ENCODE measurements at places on chromosomes 5 and 9.

GRCh38 chr5:151772846-151773561, 1.2 kb downstream of the G3BP1 start:
- DNase-seq: no peak
- H3K4me1 ChIP-seq: peaks cover 27% of the 10 kb centered on the region
- no peaks in the 10 kb centered on the region for H3K27me3 ChIP-seq
- peak overlapping the region; percentile 69 for H3K27ac ChIP-seq

GRCh38 chr9:21813575-21814473, 11.4 kb downstream of the MTAP start:
- peaks cover 33% of the 10 kb centered on the region for H3K36me3 ChIP-seq
- peaks cover 7% of the 10 kb centered on the region for H3K4me1 ChIP-seq
- no peak overlapping the region for H3K4me3 ChIP-seq

GRCh38 chr5:10069637-10070313, 179.9 kb downstream of the ATPSCKMT start:
- no peak overlapping the region for H3K27ac ChIP-seq
- H3K36me3 ChIP-seq: no peaks in the 10 kb centered on the region
- no peak overlapping the region for H3K4me3 ChIP-seq
- DNase-seq: no peak
- H3K4me1 ChIP-seq: no peaks in the 10 kb centered on the region

DNA sequence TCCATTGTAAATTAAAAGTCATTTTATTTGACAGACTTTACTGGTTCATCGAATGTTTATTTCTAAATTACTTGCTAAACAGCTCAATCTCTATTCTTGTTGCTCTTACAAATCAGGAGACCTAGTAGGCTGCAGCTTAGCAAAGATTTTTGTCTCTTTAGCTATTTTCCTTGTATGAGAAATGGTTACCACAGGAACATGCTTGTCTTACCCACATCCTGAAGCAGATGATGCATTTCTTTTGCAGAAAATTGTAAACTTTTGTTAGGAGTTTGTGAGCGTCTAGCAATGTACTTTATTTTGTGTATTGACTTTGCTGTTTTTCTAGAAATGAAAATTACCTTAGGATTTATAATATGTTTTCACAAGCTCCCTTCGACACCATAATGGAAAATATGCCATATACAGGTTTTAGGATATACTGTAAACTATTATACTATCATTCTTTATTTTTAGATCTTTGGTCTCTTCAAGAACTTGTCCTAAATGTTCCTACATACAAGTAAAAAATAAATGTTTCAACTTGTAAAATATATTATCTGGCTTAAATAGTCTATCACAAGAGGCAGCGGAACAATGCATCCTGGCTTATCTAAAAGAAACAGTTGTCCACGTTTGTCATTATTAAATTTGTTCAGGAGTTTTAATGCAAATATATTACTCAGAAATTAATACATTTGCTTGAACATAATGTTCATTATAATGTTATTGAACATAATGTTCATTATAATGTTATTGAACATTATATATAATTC, 54.1 kb downstream of the SPEF2 start:
- peak overlapping the region; percentile 59 for H3K27ac ChIP-seq
- H3K4me3 ChIP-seq: peak overlapping the region; percentile 22
- DNase-seq: no peak
- H3K27me3 ChIP-seq: no peaks in the 10 kb centered on the region
- H3K4me1 ChIP-seq: peaks cover 22% of the 10 kb centered on the region

- H3K4me3 ChIP-seq: no peak overlapping the region
- H3K27ac ChIP-seq: no peak overlapping the region
- no peaks in the 10 kb centered on the region for H3K27me3 ChIP-seq
These were observed 50.9 kb upstream of the PCA3 start for GRCh38 chr9:76713381-76713780.

GRCh38 chr5:108639366-108639765, 108.3 kb upstream of the FER start:
- no peak overlapping the region for H3K4me3 ChIP-seq
- H3K4me1 ChIP-seq: no peaks in the 10 kb centered on the region
- H3K27ac ChIP-seq: no peak overlapping the region
- H3K36me3 ChIP-seq: no peaks in the 10 kb centered on the region
- no peak for DNase-seq

GRCh38 chr5:141848744-141849414, 29.3 kb downstream of the PCDH1 start:
- H3K36me3 ChIP-seq: no peaks in the 10 kb centered on the region
- no peak for DNase-seq
- H3K27ac ChIP-seq: peak overlapping the region; percentile 55
- H3K27me3 ChIP-seq: no peaks in the 10 kb centered on the region
- no peaks in the 10 kb centered on the region for H3K4me1 ChIP-seq

DNA sequence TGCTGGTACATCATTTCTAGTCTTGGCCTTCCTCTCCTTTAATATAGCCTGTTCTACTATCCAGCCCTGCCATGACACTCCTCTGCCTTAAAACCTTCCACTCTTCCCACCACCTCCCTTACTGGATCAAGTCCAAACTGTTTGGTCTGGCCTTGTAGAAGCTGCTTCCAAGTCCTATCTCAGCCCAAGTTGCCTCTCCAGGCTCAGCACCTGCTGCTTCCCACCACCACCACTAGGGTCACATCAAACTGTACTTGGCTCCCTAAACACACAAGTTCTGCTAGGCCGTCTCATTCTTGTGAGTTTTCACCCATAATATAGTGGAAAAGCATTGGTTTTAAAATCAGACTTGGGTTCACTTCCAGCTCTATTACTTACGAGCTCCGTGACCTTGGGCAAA, 1.4 kb downstream of the NDUFA8 start:
- DNase-seq: no peak
- H3K27me3 ChIP-seq: no peaks in the 10 kb centered on the region
- H3K27ac ChIP-seq: no peak overlapping the region

- no peaks in the 10 kb centered on the region for H3K4me1 ChIP-seq
- H3K36me3 ChIP-seq: no peaks in the 10 kb centered on the region
- H3K4me3 ChIP-seq: no peak overlapping the region
These were observed 361.6 kb upstream of the SLC30A5 start for GRCh38 chr5:68732251-68732650.

- peaks cover 5% of the 10 kb centered on the region for H3K4me1 ChIP-seq
- no peak overlapping the region for H3K27ac ChIP-seq
- H3K36me3 ChIP-seq: no peaks in the 10 kb centered on the region
These were observed 75.3 kb downstream of the ARHGAP26 start for GRCh38 chr5:142845402-142845921.

- H3K27ac ChIP-seq: no peak overlapping the region
- H3K27me3 ChIP-seq: no peaks in the 10 kb centered on the region
- no peaks in the 10 kb centered on the region for H3K4me1 ChIP-seq
- DNase-seq: no peak
- H3K4me3 ChIP-seq: no peak overlapping the region
These were observed 32.6 kb downstream of the TTLL11 start for GRCh38 chr9:122060481-122060880.

GRCh38 chr5:122581629-122582028, 193.3 kb upstream of the SNX2 start:
- DNase-seq: no peak
- no peaks in the 10 kb centered on the region for H3K4me1 ChIP-seq
- H3K4me3 ChIP-seq: no peak overlapping the region
- no peak overlapping the region for H3K27ac ChIP-seq
- no peaks in the 10 kb centered on the region for H3K36me3 ChIP-seq

GRCh38 chr5:139984816-139985215, 58.3 kb downstream of the NRG2 start:
- H3K27me3 ChIP-seq: no peaks in the 10 kb centered on the region
- no peak overlapping the region for H3K4me3 ChIP-seq
- H3K27ac ChIP-seq: no peak overlapping the region
- H3K4me1 ChIP-seq: no peaks in the 10 kb centered on the region

DNA sequence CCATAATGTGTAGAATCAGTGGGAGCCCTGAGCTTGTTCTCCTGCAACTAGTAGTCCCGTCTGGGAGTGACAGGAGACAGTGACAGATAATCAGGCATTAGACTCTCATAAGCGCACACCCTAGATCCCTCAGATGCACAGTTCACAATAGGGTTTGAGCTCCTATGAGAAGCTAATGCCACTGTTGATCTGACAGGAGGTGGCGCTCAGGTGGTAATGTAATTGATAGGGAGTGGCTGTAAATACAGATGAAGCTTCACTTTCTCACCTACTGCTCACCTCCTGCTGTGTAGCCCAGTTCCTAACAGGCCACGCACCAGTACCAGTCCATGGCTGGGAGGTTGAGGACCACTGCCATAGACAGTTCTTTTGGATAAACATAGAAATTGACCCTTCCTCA, 188.7 kb downstream of the ROR2 start:
- no peak for DNase-seq
- H3K4me1 ChIP-seq: no peaks in the 10 kb centered on the region
- no peak overlapping the region for H3K27ac ChIP-seq
- H3K4me3 ChIP-seq: no peak overlapping the region

GRCh38 chr9:24479361-24480059, 66.2 kb downstream of the IZUMO3 start:
- no peak overlapping the region for H3K4me3 ChIP-seq
- no peak overlapping the region for H3K27ac ChIP-seq
- no peaks in the 10 kb centered on the region for H3K27me3 ChIP-seq
- H3K4me1 ChIP-seq: no peaks in the 10 kb centered on the region

GRCh38 chr9:119961774-119962424, 592.7 kb upstream of the BRINP1 start:
- H3K4me1 ChIP-seq: no peaks in the 10 kb centered on the region
- no peak overlapping the region for H3K27ac ChIP-seq
- no peak for DNase-seq
- H3K36me3 ChIP-seq: no peaks in the 10 kb centered on the region
- no peak overlapping the region for H3K4me3 ChIP-seq

DNA sequence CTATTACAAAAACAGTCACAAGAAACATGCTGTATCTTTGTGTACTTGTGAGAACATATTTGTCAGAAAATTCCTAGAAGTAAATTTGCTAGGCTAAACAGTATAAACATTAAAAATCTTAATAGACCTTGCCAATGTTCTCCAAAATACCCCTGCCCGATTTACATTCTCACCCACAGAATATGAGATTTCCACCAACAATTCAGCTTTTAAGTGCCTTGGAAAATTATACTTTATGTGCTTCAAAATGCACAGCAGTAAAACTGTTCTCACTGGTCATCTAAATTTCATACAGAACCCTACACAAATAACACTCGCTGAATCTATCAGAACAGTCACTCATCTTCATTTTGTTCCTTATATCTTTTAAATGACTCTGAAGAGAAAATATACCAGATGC, 5.5 kb downstream of the MLLT3 start:
- no peak for DNase-seq
- no peak overlapping the region for H3K27ac ChIP-seq
- no peak overlapping the region for H3K4me3 ChIP-seq

DNA sequence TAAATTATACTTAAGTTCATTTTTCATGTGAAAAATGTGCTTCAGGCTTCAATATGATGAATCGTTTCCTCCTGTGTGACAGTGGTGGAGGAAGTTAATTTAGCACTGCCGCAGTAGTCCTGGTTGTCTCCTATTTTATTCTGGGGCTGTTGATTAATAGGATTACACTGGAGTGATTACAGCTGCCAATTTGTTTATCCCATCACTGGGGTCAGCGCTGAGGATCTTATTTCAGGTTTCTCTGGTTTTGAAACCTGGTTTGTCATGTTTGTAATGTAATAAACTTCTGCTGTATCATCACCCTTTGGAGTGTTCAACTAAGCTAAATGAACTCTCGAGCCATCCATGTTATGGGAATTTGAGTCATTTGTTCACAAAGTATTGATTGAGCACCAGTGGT, 241.7 kb upstream of the KCNN2 start:
- no peaks in the 10 kb centered on the region for H3K4me1 ChIP-seq
- H3K36me3 ChIP-seq: no peaks in the 10 kb centered on the region
- no peak overlapping the region for H3K4me3 ChIP-seq
- no peak overlapping the region for H3K27ac ChIP-seq

DNA sequence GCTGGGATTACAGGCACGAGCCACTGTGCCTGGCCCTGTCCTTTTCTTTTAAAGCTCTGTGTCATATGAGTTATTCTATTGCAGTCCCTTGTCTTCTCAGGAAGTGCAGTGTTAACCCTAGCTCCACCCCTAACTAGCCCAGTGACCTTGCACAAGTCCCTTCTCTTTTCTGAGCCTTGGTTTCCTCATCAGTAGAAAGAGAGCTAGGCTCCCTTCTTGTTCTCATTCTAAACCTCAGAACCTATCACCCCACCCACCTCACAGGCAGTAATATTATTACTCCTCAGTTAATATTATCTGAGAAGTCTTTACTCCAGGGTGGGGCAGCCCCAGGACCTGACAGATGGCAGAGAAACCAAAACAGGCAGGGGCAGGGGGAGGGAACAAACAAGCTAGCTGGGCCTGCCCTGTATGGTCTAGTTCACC, 7.2 kb downstream of the CYFIP2 start:
- DNase-seq: no peak
- H3K4me3 ChIP-seq: no peak overlapping the region
- H3K4me1 ChIP-seq: peaks cover 63% of the 10 kb centered on the region

GRCh38 chr5:132387640-132388117, 18.2 kb downstream of the SLC22A5 start:
- no peak for DNase-seq
- H3K27ac ChIP-seq: no peak overlapping the region
- no peaks in the 10 kb centered on the region for H3K27me3 ChIP-seq
- no peaks in the 10 kb centered on the region for H3K36me3 ChIP-seq

GRCh38 chr5:40356248-40356647, 323.5 kb upstream of the PTGER4 start:
- no peak overlapping the region for H3K4me3 ChIP-seq
- no peaks in the 10 kb centered on the region for H3K36me3 ChIP-seq
- H3K27me3 ChIP-seq: no peaks in the 10 kb centered on the region
- DNase-seq: no peak
- no peaks in the 10 kb centered on the region for H3K4me1 ChIP-seq
- H3K27ac ChIP-seq: no peak overlapping the region

DNA sequence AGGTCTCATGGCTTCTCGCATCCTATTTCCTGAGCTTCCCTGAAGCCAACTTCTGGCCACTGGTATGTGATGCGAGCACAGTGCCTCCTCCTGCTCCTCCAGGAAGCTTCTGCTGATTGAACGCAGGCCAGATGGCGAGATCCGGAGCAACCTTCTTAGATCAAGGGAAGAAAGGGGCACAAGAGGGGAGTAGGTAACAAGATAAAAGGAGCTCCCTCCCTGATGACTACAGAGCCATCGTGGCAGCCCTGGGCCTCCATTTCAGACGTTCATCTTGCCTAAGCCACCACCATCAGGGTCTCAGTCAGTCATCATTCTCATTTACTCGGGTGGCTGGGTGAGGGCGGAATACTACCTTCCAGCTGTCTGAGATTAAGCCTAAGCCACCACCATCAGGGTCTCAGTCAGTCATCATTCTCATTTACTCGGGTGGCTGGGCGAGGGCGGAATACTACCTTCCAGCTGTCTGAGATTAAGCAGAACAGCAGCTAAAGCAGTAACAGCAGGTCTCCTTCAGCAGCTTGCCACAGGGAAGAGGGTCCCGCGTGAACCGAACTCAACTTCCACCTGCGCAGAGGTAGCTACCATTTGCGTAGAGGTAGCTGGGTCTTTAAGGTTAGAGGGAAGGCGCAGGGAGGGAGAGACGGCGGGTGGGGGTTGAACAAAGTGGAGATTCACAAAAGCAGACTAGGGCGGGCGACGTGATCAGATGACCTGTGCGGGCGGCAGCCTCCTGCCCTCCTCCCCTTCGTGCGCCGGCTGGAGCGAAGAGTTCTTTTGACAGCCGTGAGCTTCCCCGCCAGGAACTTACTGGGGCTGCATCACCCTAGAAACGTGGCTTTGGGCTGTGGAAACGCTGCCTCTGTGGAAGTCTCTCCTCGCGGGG, 27.9 kb upstream of the MGAT1 start:
- peak overlapping the region; percentile 96 for H3K27ac ChIP-seq
- H3K4me3 ChIP-seq: peak overlapping the region; percentile 90
- peak; percentile 54 for DNase-seq
- H3K27me3 ChIP-seq: no peaks in the 10 kb centered on the region
- H3K36me3 ChIP-seq: peaks cover 8% of the 10 kb centered on the region
- H3K4me1 ChIP-seq: peaks cover 21% of the 10 kb centered on the region
